ENCODE measurements at places on chromosomes 16 and 17.

DNA sequence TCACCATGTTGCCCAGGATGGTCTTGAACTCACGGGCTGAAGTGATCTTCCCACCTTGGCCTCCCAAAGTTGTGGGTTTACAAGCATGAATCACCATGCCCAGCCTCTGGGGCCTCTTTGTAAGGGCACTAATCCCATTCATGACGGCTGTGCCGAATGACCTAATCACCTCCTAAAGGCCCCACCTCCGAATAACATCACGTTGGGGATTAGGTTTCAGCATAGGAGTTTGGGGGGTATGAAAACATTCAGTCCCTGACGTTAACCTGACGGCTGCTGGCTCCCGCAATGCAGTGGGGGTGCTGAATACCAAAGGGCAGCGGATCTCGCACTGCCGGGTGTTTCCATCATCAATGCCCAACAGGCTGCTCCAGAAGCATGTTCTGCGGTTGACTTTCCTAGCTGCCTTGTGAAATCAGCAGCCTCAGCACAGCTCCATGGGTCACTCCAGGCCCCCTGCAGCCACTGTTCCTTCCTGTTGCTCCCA lies 120.8 kb upstream of the SEC14L1 start:
- DNase-seq, result no peak

GRCh38 chr17:17557796-17558195 lies 33.7 kb downstream of the PEMT start:
- DNase-seq, result no peak

DNA sequence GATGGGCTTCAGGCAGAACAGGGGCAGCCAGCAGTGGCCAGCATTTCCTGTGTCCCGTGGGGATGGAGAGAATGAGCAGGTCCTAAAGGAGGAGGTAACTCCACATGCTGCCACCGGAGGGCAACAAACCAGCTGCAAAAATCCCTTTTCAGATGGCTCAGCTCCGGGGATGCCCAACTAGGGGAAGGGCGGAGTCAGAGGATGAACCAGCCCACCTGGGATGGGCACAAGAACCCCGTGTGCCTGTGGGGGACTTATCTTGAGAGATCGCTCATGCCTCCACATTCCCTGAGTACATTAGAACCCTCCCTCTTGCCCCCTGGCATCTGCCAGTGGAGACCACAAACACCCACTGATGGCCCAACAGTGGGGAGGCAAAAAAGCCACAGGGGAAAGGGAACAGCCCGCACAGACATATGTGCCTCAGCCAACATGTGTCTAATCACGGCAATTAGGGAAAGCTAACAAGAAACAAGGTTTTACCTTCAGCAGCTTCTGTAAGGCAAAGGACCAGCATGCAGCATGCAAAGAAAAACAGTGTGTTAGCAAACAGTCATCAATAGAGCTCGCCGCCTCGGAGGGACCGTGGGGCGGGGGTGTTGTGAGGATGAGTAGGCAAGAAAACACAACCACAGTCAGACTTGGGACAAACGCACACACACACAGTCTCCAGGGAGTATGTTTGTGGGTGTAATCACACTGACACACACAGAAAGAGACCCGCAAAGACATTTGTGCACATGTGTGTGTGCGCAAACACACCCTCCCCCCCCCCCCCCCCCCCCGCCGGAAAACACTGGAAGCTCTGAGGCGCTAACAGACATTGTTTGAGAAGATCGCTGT lies 64.0 kb downstream of the MYO18A start:
- peak; percentile 14 for DNase-seq

DNA sequence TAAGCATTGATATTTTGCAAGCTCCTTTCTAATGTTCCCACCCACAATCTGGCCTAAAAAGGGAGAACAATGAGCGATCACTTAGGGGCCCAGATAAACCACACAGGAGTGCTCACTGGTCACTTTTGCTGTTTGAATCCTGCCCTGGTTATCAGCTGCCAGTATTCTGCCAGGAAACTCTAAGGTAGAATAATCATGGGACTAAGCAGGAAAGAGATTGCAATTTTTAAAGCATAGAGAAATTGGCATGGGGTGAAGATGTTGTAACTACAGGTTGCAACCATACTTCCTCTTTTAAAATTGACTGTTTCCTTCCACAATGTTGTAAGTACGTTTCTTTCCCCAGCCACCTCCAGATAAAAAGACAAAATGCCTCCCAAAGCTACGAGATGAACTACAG lies 251.2 kb upstream of the CDH11 start:
- no peak for DNase-seq

DNA sequence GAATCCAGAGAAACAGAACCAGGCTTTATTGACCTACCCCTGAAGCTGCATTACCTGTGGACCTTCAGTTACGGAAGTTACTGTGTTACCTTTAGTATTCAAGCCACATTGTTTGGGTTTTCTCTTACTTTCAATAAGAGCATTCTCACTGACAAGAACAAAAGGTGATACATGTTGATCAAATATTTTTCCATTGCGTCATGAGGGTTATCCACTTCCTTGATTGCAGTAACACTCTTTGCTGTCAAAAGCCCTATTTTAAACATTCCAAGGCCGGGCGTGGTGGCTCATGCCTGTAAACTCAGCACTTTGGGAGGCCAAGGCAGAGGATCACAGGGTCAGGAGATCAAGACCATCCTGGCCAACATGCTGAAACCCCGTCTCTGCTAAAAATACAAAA lies 28.6 kb upstream of the PAFAH1B1 start:
- DNase-seq, result no peak

DNA sequence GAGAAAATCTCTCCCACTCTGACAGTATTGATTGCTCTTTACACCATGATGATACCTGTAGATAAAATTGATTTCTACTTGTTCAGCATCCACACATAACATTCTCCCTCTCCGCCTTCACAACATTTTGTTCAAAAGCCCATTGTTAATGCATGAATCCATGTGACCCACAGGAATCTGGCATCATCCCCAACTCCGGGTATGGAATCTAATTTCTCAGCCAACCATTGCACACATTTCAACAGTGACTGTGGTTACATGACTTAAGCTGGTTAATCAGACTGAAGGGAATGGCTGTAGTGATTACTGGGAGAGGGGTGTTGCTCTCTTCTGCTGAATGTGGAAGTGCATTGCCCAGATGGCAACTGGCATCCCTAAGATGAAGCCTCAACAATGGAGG lies 161.4 kb upstream of the C16orf82 start:
- DNase-seq, result no peak

GRCh38 chr17:67506966-67507365 lies 129.9 kb downstream of the PITPNC1 start:
- no peak for DNase-seq

DNA sequence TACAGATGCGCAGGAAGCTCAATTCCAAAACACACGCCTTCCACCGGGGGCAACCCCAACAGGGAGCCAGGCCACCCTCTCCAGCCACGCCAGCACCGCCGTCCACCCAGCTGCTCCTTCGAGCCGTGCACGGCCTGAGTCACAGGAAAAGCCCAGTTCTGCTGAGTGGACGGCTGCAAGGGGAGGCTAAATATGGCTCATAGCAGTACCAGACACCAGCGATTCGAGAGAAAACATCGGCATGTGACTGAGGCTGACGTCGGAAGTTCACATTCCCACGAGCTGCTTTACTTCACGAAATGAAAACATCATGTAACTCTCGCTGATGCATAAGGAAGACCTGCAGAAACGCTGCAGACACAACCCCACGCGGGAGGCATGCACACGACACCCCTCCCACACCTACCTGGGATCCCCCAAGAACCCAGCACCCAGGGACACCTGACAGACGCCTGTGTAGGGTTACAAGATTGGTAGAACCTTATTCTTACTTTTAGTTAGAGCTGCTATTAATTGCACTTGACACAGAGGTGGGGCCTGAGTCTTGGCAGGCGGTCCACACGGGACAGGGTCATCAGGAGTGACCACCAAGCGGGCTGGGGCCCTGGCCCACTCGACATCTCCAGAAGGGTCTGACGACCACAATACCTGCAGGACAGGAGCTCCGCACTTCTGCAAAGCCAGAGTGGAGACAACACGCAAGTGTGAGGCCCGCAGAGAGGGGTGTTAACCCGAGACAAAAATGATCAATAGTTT lies 116.8 kb downstream of the ANKRD11 start:
- DNase-seq, result no peak

DNA sequence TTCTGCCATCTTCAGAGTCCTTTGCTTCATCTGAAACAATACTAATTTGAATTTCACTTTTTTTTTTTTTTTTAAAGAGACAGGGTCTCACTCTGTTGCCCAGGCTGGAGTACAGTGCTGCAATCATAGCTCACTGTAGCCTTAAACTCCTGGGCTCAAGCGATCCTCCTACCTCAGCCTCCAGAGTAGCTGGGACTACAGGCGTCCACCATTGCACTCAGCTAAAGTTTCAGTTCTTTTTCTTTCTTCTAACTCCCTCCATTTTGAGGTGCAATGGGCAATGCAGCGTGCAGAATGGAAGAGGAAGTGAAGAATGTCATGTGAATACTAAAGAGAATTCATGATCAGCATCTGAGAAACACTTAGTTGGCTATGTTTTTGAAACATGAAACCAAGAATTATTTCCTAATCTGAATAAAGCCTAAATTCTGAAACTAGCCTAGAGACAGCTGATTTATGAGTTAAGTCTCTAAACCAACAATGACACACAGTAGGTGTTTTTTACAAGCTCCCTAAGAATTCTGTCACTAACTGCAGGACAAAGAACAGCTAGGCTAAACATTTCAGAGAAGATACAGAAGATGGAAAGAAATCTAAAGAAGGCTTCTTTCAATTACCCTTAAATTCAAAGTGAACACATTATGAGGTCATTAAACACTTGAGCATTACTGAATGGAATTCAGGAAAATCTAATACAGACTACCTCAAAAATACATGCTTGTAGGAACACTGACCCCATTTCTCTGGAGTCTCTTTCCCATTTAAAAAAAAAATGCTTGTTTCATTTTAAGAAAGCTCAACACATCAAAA lies 21.0 kb downstream of the SNN start:
- DNase-seq, result no peak

DNA sequence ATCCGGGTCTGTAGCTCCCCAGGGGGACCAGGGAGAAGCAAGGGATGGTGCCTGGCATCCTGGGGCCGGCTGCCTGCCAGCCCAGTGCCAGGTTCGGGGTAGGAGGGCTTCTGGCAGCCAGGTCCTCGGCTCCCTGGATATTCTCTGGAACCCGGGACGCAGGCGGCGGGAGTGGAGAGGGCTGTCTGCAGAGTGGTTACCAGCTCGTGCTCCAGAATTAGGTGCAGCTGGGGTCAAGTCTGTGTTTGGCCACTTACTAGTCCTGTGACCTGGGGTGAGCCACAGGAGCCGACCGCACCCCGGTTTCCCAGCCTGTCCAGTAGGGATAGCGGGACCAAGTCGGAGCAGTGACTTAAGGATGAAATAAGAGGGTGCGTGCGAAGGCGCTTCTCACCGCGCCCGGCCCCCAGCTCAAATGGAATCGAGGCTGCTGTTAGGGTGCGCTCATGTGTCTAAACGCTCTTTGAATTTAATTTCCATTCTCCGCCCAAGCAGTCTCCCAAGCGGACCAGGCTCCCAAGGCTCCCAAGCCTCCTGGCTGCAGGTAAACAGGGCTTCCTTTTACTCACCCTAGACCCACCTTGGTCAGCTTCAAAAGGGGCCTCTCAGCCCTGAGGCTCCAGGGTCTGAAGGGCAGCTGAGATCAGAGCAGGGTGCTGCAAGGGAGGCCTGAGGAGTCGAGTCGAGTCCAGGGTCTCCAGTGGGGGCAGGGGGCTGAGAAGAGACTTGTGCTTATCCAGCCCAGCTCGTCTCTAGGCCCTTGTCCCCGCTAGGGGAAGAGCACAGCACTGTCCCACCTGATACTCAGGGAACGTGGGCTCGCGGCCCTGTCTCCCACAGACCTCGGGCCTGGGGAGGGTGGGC lies 28.3 kb upstream of the ZNF469 start:
- no peak for DNase-seq

DNA sequence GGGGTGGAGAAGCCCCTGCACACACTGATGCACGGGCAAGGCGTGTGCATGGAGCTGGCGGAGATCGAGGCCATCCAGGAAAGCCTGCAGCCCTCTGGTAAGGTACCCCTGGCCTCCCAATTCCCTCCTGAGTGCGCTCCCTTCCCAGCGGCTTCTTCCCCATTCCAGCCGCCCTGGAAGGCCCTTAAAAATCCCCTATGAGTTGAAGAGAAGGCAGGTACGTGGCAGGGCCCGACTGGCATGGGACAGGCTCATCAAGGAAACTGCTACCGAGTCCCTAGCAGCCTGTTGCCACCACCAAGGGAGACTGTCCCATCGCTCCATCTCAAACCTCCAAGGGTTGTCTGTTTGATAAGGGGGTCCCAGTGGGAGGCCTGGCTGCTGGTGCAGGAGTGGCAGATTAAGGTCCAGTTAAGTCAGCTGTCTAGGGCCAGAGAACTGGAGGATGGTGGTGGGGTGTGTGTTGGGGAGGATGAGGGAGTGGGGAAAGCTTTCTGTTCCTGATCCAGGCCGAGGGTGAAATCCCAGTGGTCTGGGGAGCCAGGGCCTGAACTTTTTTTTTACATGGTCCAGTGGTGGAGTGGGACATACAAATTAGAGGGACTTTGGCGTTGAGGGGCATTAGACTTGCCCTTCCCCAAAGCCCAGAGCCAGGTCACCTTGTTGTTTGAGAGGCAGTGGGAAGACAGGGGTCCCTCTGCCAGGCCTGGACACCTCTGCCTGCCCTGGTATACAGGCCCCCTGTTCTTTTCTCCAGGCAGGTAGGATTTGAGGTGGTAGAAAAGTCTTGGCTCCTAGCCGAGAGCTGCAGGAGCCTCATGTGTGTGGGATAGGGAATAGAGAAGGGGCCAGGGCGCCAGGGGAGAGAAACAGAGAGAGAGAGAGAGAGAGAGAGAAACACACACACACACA lies 994 bp downstream of the IGFBP4 start:
- DNase-seq, result no peak

GRCh38 chr17:58051468-58051867 lies 31.8 kb upstream of the DYNLL2 start:
- no peak for DNase-seq

DNA sequence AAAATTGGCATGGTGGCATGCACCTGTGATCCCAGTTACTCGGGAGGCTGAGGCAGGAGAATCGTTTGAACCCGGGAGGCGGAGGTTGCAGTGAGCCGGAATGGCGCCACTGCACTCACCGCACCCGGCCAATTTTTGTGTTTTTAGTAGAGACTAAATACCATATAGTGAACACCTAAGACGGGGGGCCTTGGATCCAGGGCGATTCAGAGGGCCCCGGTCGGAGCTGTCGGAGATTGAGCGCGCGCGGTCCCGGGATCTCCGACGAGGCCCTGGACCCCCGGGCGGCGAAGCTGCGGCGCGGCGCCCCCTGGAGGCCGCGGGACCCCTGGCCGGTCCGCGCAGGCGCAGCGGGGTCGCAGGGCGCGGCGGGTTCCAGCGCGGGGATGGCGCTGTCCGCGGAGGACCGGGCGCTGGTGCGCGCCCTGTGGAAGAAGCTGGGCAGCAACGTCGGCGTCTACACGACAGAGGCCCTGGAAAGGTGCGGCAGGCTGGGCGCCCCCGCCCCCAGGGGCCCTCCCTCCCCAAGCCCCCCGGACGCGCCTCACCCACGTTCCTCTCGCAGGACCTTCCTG lies at the start of gene HBQ1:
Gene HBQ1, plus strand, starts transcription at position 359 of the 575 bp plus-strand sequence. Its CDS starts 28 bp downstream, at position 387.
- no peak for DNase-seq

DNA sequence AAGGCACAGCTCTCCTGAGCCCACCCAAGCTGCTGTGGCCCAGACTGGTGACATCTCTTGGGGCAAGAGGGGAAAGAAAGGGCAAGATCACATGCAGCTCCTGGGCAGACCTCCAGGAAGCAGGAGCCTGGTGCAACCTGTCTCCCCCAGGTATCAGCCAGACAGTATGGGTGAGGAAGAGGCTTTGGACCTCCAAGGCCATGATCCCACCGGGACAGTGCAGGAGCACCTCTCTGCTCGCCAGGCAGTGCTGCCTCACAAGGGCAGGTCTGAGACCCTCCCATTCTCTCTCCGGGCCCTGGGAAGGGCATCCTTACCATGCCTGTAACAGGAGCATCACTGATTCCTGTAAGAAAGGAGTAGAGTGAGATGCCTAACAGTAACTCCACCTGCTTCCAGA lies 25.6 kb upstream of the COG7 start:
- no peak for DNase-seq
